ENCODE measurements at places on chromosomes 11 and 22.

GRCh38 chr11:69475141-69475865 is 6.2 kb upstream of the LINC01488 start:
- DNase-seq, result no peak

GRCh38 chr11:64238999-64239398 is 1.9 kb upstream of the FKBP2 start:
- DNase-seq, result no peak

DNA sequence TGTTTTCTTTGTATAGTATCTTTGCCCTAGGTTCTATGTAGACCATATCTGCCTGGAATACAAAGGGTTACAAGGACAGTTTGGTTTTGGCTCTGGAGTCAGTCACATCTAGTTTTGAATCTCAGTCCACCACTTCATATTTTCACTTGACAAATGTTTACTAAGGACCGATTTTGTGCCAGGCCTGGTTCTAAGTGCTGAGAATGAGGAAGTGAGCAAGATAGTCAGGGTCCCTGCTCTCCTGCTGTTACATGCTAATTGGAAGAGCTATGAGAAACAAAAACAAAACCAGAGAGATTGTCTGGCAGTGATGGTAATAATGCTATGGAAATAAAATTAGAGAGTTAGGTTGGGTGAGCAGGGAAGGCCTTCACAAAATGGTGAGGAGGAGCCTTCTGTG is 66.1 kb upstream of the ARHGAP20 start:
- no peak for DNase-seq

- DNase-seq, result no peak
Observed at GRCh38 chr11:26149585-26149984, 182.3 kb upstream of the ANO3 start.

GRCh38 chr22:22397292-22397870 is 111.2 kb downstream of the ZNF280B start:
- no peak for DNase-seq

GRCh38 chr11:110373051-110373702 is 56.6 kb upstream of the FDX1 start:
- DNase-seq, result no peak

GRCh38 chr11:67381244-67381972 is 8.0 kb upstream of the CLCF1 start:
- DNase-seq, result no peak

GRCh38 chr11:130480186-130480585 is 31.7 kb downstream of the ADAMTS15 start:
- DNase-seq, result no peak

- no peak for DNase-seq
Observed at GRCh38 chr11:85536438-85536837, 90.7 kb downstream of the DLG2 start.

GRCh38 chr11:128482512-128483191 is 104.7 kb downstream of the ETS1 start:
- DNase-seq, result peak; percentile 86

DNA sequence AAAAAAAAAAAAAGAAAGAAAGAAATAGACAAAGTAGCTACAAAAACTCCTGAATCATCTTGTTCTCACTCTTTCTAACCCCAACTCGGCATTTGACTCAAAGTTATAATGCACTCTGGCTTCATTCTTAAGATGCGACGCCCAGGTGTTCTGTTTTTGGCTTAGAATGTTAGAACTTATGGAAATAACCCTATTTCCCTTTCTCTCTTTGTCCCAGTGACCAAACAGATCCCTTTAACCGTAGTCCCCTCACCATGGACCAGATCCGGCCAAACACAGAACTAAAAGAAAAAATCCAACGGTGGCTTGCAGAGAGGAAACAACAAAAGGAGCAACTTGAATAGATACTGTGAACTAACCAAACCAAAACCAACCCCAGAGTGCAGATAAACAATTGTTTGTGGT is 5.3 kb upstream of the ATP5MG start:
- DNase-seq, result no peak

GRCh38 chr11:116731097-116731761 is 41.6 kb downstream of the BUD13 start:
- no peak for DNase-seq

DNA sequence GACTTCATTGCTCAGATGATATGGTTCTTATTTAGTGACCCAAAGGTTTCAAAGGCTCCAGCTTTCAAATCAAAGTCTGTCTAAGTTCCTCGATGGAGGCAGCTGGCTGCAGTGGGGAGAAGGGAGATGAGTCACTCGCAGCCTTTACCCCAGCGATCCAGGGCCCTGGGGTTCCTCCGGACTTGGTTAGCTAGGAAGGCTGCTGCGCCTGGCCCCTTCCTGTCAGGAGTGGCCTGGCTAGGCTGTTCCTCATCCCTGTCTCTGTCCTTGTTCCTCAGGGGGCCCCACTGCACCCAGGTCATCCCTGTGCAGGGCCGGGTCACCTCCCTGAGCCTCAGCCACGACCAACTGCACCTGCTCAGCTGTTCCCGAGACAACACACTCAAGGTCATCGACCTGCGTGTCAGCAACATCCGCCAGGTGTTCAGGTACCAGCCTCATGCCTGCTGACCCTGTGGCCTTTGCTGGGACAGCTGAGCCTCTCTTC is 13.9 kb downstream of the ATG16L2 start:
- DNase-seq, result no peak
